Activated CD4-positive, alpha-beta T cell treated with anti-CD3 and anti-CD28 coated beads, Interleukin-2, amount 10 ng/mL, durations not matched to agents 24 days and 14 days (primary cell): ENCODE measurements at places on chromosomes 4 and X. TPM values are rescaled to one million over a fixed set of nuclear protein-coding genes. Genes with fewer than 3 reads are reported as not detected.

Gene HSFX2
- total RNA-seq = 0.28 TPM in 1 of 2 replicates, not detected in the other

Gene VCX3B
- total RNA-seq = not detected in 2 replicates

Gene ZMAT1
- 0.57 and 0.75 TPM in 2 replicates for total RNA-seq

Gene GPC3
- total RNA-seq = 0.21 and 0.40 TPM in 2 replicates

Gene ATP7A
- total RNA-seq = 7.6 and 8.1 TPM in 2 replicates

Gene PNMA6A
- 0.70 and 1.2 TPM in 2 replicates for total RNA-seq

Gene SMIM10
- 0.65 and 0.88 TPM in 2 replicates for total RNA-seq

Gene RIPPLY1
- not detected in 2 replicates for total RNA-seq

Gene MAGEC1
- total RNA-seq = not detected in 2 replicates

DNA sequence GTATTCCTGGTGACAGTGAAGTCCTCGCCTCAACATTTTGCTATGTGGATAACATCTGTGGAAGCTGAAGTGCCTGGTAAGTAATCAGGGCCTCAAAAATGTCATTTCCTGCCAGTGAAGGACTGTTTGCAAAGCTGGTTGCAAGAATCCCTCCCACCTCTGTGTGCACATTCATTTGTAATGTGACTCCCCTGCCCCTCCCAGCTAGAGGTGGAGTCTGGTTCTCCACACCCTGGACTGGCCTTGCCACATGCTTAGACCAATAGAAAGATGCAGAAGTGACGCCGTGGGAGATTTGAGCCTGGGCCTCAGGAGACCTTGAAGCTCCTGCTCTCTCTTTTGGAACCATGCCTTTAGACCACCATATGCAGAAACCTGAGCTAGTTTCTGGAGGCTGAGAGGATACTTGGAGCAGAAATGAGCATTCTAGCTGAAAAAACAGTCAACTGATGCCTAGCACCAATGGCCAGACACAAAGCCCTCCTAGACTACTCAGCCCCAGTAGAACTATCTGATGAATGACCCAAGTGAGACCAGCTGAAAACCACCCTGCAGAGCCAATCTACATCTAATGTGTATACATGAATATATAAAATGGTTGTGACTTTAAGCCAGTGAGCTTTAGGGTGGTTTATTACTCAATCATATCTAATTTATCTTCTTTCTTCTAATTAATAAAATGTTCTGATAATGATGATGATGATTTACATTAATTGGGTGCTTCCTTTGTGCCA lies 47.8 kb upstream of the CRMP1 start:
- H3K4me3 ChIP-seq = no peak overlapping the region
- peaks cover 6% of the 10 kb centered on the region for H3K4me1 ChIP-seq
- no peak overlapping the region for H3K27ac ChIP-seq
- no peaks in the 10 kb centered on the region for H3K27me3 ChIP-seq
- DNase-seq = no peak
- no peaks in the 10 kb centered on the region for H3K36me3 ChIP-seq

DNA sequence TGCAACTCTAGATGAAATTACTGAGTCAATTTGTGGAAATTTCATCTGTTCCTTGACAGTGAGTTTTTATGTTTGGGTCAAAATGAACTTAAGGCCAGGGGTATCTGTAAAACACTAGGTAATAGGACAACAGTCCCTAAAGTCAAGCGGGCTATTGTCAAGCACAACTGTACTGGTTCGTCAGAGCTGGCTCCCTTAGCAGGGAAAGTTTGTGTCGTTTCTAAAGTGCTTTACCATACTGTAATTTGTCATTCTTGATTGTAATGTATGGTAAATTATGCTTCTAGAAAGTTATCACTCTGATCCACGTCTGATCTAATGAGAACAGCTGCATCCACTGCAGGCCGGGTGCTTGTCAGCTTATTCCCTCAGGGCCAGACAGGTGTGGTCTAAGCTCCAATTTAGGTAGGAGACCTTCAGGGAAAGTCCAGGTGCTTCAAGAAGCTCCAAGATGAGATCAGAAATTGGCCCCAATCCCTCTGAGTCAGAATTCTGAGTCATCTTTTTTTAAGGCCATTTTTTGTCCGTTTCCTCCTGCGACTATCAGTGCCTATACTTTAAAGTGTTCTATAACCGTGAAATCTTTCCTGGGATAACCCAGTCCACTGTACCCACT lies 92.2 kb downstream of the PALLD start:
- no peak for DNase-seq
- peaks cover 24% of the 10 kb centered on the region for H3K27me3 ChIP-seq
- no peaks in the 10 kb centered on the region for H3K36me3 ChIP-seq
- peaks cover 3% of the 10 kb centered on the region for H3K4me1 ChIP-seq

DNA sequence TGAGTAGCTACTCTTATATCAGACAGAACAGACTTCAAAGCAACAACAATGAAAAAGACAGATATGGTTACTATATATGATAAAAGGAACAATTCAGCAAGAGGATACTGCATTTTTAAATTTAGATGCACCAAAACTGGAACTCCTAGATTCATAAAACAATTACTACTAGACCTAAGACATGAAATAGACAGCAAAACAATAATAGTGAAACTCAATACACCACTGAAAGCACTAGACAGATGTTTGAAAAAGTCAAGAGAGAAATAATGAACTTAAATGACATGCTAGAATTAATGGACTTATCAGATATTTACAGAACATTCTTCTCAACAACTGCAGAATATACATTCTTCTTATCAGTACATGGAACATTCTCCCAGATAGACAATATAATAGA lies 99.5 kb upstream of the ITM2A start:
- no peaks in the 10 kb centered on the region for H3K4me1 ChIP-seq
- no peak overlapping the region for H3K4me3 ChIP-seq
- H3K36me3 ChIP-seq = no peaks in the 10 kb centered on the region
- no peaks in the 10 kb centered on the region for H3K27me3 ChIP-seq

- H3K4me1 ChIP-seq = no peaks in the 10 kb centered on the region
- H3K27me3 ChIP-seq = no peaks in the 10 kb centered on the region
- no peak overlapping the region for H3K4me3 ChIP-seq
- H3K36me3 ChIP-seq = no peaks in the 10 kb centered on the region
- DNase-seq = no peak
- H3K27ac ChIP-seq = no peak overlapping the region
Observed at GRCh38 chr4:172815499-172816164, 353.0 kb upstream of the GALNT7 start.

DNA sequence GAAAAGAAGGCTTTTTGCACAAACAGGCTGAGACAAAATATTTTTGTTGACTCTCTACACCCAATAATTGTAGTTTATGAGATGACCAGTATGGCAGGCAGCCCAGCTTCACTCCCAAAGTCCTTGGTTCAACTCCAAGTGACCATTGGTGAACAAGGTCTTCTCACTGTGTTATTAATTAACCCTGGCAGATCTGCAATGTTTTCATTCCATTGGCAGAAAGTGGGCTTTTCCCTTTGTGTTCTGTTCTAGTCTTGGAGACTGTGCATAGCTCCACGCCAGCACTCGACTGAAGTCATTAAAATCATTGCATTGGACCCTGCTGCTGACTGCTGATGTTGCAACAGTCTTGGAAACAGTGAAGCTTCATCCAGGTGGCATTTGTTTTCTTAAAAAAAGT lies 277.3 kb upstream of the HAND2 start:
- no peak overlapping the region for H3K27ac ChIP-seq
- no peak overlapping the region for H3K4me3 ChIP-seq
- no peaks in the 10 kb centered on the region for H3K36me3 ChIP-seq
- no peak for DNase-seq
- H3K27me3 ChIP-seq = no peaks in the 10 kb centered on the region

DNA sequence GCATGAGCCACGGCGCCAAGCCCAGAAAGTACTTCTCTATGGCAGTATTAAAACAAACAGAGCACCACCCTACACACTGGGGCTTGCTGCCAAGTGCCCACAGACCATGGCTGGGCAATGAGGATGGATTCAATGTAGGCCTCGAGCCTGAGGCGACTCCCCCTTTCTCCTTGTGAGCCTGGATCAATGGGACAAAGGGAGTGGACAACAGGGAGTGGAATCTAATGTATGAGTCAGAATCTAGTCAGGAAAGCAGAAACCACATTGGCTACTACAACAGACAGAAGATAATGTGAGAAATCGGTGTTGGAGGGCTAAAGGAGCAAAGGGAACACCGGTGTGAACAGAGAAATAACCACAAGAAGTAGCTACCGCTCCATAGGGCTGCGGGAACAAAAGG lies 37.7 kb upstream of the OCIAD2 start:
- H3K4me1 ChIP-seq = peaks cover 8% of the 10 kb centered on the region
- H3K27ac ChIP-seq = no peak overlapping the region
- peaks cover 22% of the 10 kb centered on the region for H3K27me3 ChIP-seq
- no peaks in the 10 kb centered on the region for H3K36me3 ChIP-seq

- H3K36me3 ChIP-seq = peaks cover 2% of the 10 kb centered on the region
- DNase-seq = no peak
- H3K4me3 ChIP-seq = no peak overlapping the region
- no peak overlapping the region for H3K27ac ChIP-seq
Observed at GRCh38 chr4:4862665-4863482, 3.4 kb downstream of the MSX1 start.

DNA sequence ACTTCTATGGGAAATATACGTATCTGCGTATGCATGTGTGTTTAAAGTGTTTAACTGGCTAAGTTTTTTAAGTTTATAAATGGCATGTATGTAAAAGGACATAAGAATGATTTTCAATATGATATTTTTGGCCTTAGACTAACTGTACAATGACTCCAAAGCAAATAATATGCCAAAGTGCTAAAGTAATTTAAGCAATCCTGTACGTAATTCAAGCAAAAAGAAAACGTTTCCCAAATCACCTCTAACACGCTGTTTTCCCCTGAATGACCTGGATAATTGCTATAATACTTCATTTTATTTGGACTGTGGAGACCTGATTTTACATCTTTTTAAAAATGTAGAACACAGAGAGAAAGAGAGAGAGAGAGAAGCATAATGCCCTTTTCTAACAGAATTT lies 183.0 kb upstream of the HAND2 start:
- no peak overlapping the region for H3K27ac ChIP-seq
- no peak overlapping the region for H3K4me3 ChIP-seq
- no peaks in the 10 kb centered on the region for H3K4me1 ChIP-seq
- DNase-seq = no peak
- H3K27me3 ChIP-seq = no peaks in the 10 kb centered on the region
- no peaks in the 10 kb centered on the region for H3K36me3 ChIP-seq

DNA sequence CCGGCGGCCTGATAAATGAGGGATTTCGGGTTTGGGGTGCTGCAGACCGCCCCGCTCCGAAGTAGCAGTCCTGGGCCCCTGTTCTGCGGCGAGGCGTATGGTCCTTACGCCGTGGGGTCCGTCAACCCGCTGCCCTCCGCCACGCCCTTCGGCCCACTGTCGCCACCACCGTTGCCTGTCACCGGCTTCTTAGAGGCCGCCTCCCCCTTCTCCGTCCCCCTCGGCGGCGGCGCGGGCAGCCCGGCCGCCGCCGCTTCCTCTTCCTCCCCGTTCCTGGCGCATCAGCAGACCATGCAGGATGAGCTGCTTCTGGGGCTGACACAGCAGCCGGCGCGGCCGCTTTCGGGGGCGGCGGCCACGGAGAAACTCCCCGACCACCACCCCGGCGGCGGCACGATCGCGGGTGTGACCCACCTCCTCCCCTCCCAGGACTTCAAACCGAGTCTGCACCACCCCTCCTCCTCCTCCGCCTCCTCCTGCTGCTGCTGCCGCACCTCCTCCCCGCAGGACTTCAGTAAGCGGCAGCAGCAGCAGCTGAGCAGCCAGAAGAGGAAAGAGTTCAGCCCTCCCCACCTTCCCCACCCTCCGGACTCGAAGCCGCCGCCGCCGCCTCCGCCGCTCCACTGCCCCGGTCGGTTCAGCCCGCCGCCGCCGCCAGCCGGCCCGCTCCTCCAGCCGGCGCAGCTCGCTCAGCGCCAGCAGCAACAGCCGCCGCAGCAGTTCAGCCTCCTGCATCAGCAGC lies 549 bp downstream of the CPEB2 start:
- H3K4me3 ChIP-seq = peak overlapping the region; percentile 85
- H3K4me1 ChIP-seq = peaks cover 25% of the 10 kb centered on the region
- peaks cover 8% of the 10 kb centered on the region for H3K36me3 ChIP-seq
- H3K27me3 ChIP-seq = no peaks in the 10 kb centered on the region
- H3K27ac ChIP-seq = peak overlapping the region; percentile 91

GRCh38 chr4:155535802-155536454 lies 130.7 kb upstream of the GUCY1A1 start:
- H3K27me3 ChIP-seq = no peaks in the 10 kb centered on the region
- no peak for DNase-seq
- no peak overlapping the region for H3K27ac ChIP-seq
- H3K36me3 ChIP-seq = no peaks in the 10 kb centered on the region
- H3K4me3 ChIP-seq = no peak overlapping the region

DNA sequence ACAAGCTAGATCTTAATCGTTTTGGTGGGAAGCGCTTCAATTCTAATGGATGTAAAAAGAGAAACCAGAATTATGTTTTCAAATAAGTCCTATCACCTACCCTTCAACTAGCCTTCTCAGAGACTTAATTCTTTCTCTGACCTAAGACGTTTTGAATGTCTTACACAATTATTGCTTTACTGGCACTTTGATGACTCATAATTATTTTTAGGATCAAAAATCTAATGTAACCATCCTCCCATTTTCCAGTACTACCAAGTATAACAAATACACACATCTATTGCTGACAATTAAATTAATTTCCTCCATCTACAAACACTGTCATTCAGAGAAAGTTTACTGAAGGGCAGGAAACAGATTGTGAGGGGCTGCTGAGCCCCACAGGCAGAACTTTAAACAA lies 108.6 kb downstream of the PPP3CA start:
- no peaks in the 10 kb centered on the region for H3K36me3 ChIP-seq
- H3K4me3 ChIP-seq = no peak overlapping the region
- no peak for DNase-seq
- no peaks in the 10 kb centered on the region for H3K27me3 ChIP-seq
- H3K4me1 ChIP-seq = peaks cover 2% of the 10 kb centered on the region
